ENCODE measurements at places on chromosomes 16 and 17. TPM values are rescaled to one million over a fixed set of nuclear protein-coding genes. Genes with fewer than 3 reads are reported as not detected.

The TLCD3B gene
- 0.09 TPM for total RNA-seq

The CDRT15 gene
- total RNA-seq: not detected

The METRNL gene
- 129 TPM for total RNA-seq

The MLKL gene
- 7.7 TPM for total RNA-seq

The MT1G gene
- not detected for total RNA-seq

The EME1 gene
- 1.3 TPM for total RNA-seq

The MYH1 gene
- total RNA-seq: 0.09 TPM

The HOXB6 gene
- 0.09 TPM for total RNA-seq

The CCL3 gene
- total RNA-seq: not detected

The STX4 gene
- 30.3 TPM for total RNA-seq

The UMOD gene
- not detected for total RNA-seq

The TEDC2 gene
- total RNA-seq: 1.0 TPM

The UNC45B gene
- total RNA-seq: not detected

The ZP2 gene
- not detected for total RNA-seq

The KRTAP9-1 gene
- total RNA-seq: not detected

The TMEM170A gene
- 15.9 TPM for total RNA-seq

The NACA2 gene
- total RNA-seq: not detected

The GUCY2D gene
- total RNA-seq: under 0.01 TPM

The PDE6G gene
- 0.65 TPM for total RNA-seq

The G6PC3 gene
- total RNA-seq: 15.4 TPM

The ELP5 gene
- total RNA-seq: 27.7 TPM

The CCL16 gene
- total RNA-seq: not detected

The CDC27 gene
- 105 TPM for total RNA-seq

The BRIP1 gene
- 1.7 TPM for total RNA-seq

The RASD1 gene
- 2.6 TPM for total RNA-seq

The MMP28 gene
- 2.6 TPM for total RNA-seq

The XAF1 gene
- 40.0 TPM for total RNA-seq

The MYOCD gene
- total RNA-seq: 9.8 TPM

The NHERF2 gene
- total RNA-seq: 28.1 TPM

The VTN gene
- 19.1 TPM for total RNA-seq
